ENCODE measurements at places on chromosomes 6 and 20.

DNA sequence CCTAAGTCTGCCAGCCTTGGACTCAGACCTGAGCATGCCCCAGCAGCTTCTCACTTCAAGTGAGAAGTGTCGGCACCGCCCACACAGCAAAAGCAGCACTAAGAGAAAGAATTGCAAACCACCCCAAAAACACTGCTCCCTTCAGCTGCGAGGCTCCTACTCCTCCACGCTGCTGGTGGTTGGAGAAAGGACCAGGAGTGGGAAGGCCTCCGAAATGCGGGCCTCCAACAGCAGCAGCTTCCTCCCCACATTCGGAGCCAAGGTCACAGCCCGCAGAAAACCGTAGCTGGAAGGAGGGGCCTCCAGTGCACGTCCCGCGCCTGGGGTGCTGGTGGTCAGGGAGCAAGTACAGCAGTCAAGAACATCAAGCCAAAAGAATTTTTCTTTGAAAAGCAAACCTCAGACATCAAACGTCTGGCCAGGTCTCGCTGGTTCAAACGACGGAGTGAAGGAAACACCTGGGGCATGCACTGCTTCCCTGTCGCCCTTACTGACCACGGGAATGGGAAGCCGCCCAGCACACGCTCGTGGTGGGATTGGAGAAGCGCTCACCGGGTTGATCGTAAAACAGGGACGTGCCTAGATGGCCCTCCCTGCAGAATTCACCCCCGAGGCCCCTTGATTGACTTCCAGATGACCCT lies 185.6 kb upstream of the CST7 start:
- DNase-seq: no peak
- H3K27me3 ChIP-seq: no peaks in the 10 kb centered on the region
- H3K36me3 ChIP-seq: no peaks in the 10 kb centered on the region
- H3K4me3 ChIP-seq: no peak overlapping the region
- no peaks in the 10 kb centered on the region for H3K4me1 ChIP-seq
- no peak overlapping the region for H3K27ac ChIP-seq

DNA sequence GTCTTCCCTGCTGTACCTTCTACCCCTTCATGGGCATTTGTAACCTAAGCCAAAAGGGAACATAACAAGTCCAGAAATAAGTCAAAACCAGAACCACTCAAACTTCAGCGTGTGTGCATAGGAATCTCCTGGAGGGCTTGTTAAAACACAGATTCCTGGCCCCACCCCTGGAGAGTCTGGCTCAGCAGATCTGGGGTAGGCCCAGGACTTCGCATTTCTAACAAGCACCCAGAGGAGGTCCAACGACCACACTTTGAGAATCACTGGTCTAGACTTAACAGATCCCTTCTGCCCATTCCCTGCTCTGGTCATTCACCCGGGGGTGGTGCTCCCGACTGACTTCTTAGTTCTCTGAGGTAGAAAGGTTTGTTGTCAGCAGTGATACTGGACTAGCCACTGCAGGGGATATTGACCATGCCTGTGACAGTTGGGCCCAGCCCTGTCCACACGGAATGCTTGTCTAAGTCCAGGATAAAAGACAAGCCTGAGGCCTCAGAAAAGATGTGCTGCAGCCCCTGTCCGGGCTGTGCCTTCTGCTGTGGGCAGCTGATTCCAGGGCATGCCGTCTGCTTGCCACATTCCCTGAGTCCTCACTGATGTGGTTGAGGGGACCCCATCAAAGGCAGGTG lies 68.6 kb downstream of the SYNJ2 start:
- no peak overlapping the region for H3K27ac ChIP-seq
- H3K27me3 ChIP-seq: no peaks in the 10 kb centered on the region
- DNase-seq: no peak

- no peaks in the 10 kb centered on the region for H3K36me3 ChIP-seq
- H3K4me3 ChIP-seq: no peak overlapping the region
- no peak overlapping the region for H3K27ac ChIP-seq
Measured at GRCh38 chr6:30837870-30838269, 46.4 kb upstream of the DDR1 start.

DNA sequence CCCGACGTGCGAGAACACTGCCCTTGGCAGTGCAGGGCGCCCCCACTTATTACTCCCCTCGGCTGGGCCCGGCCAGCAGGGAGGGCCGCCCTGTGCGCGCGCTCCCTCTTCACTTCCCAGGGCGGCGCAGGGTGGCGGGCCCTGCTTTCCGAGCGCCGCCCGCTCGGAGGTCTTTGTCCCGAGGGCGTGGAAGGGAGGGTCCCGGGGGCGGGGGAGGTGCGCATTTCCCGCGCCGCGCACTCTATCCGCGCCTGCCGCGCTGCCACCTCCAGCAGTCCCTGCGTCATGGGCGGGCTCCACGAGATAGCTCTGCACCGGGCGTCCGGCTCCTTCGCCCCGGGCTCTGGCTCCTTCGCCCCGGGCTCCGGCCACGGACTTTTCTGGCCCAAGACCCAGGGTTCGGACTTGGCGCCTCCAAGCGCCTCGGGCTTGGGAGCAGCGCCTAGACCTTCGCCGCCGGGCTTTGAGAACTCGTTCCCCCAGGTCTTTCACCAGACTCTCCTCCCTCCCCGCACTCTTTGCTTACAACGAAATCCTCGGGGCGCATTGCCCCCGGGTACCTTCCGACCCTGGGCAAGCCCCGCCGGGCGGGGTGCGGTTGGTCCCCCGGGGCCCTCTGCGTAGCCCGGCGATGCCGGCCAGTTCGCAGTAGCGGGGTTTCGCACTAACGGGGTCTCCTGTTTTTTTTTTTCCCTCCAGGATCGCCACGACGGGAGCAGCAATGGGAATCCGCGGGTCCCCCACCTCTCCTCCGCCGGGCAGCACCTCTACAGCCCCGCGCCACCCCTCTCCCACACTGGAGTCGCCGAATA lies 1.6 kb downstream of the TFAP2C start:
- no peak overlapping the region for H3K27ac ChIP-seq
- peaks cover 12% of the 10 kb centered on the region for H3K27me3 ChIP-seq
- DNase-seq: no peak

- no peaks in the 10 kb centered on the region for H3K27me3 ChIP-seq
- H3K27ac ChIP-seq: no peak within 1 kb of the TSS
- H3K36me3 ChIP-seq: no peaks in the 10 kb centered on the region
- no peak for DNase-seq
- H3K4me3 ChIP-seq: no peak within 1 kb of the TSS
Measured at GRCh38 chr20:3712279-3712873, at the start of gene SIGLEC1. SIGLEC1 (minus strand) TSS chr20:3712600; CDS start chr20:3707128, 5,472 bp downstream.

- no peak overlapping the region for H3K4me3 ChIP-seq
- no peak for DNase-seq
- no peaks in the 10 kb centered on the region for H3K27me3 ChIP-seq
- no peak overlapping the region for H3K27ac ChIP-seq
Measured at GRCh38 chr6:114051031-114051430, 80.1 kb upstream of the HDAC2 start.

DNA sequence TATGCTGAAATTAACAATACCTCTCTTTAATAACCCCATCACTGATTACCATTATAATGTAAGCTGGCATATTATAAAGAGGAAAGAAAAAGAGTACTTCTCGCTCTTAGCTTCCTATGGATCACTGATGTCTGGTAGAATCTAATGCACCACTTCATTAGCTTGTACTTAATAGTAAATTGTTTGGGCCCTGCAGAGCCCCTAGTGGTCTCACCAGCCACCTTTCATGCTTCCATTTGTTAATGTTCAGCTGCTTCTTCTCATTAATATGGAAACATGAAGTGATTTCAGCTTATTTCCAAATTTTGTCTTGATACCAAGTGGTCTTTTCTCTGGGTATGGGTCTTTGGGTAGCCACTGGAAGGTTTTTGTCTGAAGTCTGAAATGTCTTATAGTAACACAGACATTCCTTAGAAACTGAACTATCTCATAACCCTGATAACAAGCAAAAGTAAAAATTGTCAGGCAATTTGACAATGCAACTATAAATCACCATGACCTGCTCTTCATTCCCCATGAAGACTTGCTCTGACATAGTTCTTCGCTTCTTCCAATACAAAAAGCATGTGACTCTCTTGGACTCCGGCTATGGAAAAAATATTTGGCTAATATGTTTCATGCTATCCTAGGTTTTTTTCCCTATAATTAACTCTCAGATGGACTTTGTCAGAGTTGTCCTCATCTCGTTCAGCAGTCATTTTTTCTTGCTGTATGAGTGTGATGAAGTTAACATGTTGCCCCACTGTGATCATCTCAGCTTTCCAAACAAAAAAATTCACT lies 395.8 kb upstream of the MARCKS start:
- no peak overlapping the region for H3K27ac ChIP-seq
- no peaks in the 10 kb centered on the region for H3K36me3 ChIP-seq
- no peaks in the 10 kb centered on the region for H3K27me3 ChIP-seq
- DNase-seq: no peak

DNA sequence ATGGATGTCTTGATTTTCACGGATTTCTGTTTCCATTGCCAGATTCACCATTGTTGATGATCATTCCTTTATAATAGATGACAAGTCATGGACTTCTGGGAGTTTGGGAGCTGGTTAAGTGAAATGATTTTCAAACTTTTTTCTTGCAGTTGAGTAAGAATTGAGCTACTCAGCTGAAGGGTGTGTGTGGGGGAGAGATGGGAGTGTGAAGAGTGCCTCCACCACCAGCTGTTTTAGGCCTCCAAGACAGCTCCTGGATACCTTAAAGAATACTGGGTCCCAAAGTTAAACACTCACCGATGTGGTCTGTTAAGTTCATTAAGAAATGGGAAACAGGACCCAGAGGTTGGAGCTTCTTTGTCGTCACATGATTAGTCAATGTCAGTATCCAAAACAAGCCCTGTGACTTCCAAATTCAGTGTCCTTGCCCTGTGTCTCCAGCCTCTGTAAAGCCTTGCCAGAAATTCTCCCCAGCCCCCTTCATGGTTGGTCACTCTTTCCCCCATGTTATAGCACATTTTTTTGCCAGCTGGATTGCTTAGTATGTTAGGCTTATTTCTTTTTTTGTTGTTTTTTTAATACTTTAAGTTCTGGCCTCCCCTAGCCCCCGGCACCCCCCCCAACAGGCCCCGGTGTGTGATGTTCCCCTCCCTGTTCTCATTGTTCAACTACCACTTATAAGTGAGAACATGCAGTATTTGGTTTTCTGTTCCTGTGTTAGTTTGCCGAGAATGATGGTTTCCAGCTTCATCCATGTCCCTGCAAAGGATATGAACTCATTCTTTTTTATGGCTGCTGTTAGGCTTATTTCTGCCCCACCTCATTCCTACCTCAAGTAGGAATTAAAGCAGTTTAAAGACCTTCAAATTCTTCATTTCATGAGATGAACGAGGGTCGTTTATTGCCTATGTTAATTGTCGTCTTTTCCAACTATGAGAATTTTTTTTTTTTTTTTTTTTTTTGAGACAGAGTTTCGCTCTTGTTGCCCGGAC lies 26.9 kb downstream of the BICRAL start:
- H3K4me1 ChIP-seq: no peaks in the 10 kb centered on the region
- DNase-seq: no peak
- H3K36me3 ChIP-seq: peaks cover 11% of the 10 kb centered on the region
- no peaks in the 10 kb centered on the region for H3K27me3 ChIP-seq
- H3K27ac ChIP-seq: no peak overlapping the region
- no peak overlapping the region for H3K4me3 ChIP-seq

GRCh38 chr6:63448229-63448628 lies 124.1 kb upstream of the LOC128125822 start:
- no peak for DNase-seq
- H3K27me3 ChIP-seq: no peaks in the 10 kb centered on the region
- H3K4me1 ChIP-seq: no peaks in the 10 kb centered on the region
- no peak overlapping the region for H3K27ac ChIP-seq
- no peaks in the 10 kb centered on the region for H3K36me3 ChIP-seq

DNA sequence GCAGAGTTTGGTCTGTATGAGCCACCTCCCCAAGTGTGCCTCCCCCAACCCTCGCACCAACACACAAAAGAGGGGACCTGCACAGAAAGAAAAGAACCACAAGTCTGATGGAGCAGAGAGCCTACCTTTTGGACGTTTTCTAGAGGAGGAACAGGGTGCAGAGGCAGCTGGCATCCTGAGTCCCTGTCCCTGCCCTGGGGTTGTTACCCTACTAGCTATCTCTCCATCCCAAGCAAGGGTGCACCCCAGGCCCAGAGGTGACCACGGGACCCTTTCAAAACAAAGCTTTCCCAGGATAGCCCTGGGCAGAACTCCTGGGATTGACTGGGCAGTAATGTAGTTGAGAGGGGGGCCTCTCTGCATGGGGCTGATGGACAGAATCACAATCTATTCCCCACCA lies 9.7 kb upstream of the MATN4 start:
- DNase-seq: no peak
- no peak overlapping the region for H3K4me3 ChIP-seq
- H3K27ac ChIP-seq: no peak overlapping the region
- H3K4me1 ChIP-seq: peaks cover 3% of the 10 kb centered on the region

GRCh38 chr6:93418033-93418407 lies 1.3 kb downstream of the EPHA7 start:
- peak overlapping the region; percentile 26 for H3K4me3 ChIP-seq
- no peak for DNase-seq

- DNase-seq: no peak
- no peak overlapping the region for H3K4me3 ChIP-seq
- H3K27me3 ChIP-seq: no peaks in the 10 kb centered on the region
- no peaks in the 10 kb centered on the region for H3K36me3 ChIP-seq
- H3K4me1 ChIP-seq: no peaks in the 10 kb centered on the region
- no peak overlapping the region for H3K27ac ChIP-seq
Measured at GRCh38 chr6:1136415-1136774, 175.5 kb upstream of the FOXQ1 start.

DNA sequence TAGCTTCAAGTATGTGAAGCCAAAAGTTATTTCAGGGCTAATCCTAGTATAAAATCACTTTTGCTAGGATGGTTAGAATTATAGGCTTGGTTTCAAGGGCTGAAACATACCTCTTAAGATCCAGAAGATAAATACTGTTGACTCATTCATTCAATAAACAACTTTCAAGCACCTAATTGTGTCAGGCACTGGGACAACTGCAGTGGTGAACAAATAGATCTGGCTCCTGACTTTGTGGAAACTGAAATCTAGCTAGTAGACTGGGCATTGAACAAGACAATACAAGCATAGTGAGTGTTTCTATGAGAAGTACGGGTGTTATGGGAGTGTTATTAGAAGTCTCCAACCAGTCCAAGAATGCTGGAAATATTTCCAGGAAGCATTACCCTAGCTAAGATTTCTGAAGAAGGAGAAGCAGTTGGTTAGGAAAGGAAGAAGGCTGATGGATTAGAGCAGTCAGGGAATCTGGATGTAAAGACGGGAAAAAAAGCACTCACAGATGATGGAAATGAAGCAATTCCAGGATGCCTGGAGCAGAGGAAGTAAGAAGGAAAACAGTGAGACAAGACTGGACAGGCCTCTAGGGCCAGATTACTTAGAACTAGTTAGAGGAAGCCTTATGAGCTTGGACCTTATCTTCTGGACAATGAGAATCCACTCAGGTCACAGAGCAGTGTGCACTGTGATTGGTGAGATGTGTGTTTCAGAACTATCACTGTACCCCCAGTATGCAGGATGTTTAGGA lies 132.6 kb upstream of the RAB32 start:
- no peaks in the 10 kb centered on the region for H3K27me3 ChIP-seq
- H3K4me3 ChIP-seq: no peak overlapping the region
- H3K4me1 ChIP-seq: no peaks in the 10 kb centered on the region
- no peak for DNase-seq
- H3K27ac ChIP-seq: no peak overlapping the region

Measured in effector memory CD4-positive, alpha-beta T cell (primary cell).